Stimulated activated CD8-positive, alpha-beta memory T cell treated with anti-CD3 and anti-CD28 coated beads, Interleukin-4, amount 100 ng/mL, for 4 hours (primary cell): ENCODE measurements at places on chromosomes 3 and 15.

DNA sequence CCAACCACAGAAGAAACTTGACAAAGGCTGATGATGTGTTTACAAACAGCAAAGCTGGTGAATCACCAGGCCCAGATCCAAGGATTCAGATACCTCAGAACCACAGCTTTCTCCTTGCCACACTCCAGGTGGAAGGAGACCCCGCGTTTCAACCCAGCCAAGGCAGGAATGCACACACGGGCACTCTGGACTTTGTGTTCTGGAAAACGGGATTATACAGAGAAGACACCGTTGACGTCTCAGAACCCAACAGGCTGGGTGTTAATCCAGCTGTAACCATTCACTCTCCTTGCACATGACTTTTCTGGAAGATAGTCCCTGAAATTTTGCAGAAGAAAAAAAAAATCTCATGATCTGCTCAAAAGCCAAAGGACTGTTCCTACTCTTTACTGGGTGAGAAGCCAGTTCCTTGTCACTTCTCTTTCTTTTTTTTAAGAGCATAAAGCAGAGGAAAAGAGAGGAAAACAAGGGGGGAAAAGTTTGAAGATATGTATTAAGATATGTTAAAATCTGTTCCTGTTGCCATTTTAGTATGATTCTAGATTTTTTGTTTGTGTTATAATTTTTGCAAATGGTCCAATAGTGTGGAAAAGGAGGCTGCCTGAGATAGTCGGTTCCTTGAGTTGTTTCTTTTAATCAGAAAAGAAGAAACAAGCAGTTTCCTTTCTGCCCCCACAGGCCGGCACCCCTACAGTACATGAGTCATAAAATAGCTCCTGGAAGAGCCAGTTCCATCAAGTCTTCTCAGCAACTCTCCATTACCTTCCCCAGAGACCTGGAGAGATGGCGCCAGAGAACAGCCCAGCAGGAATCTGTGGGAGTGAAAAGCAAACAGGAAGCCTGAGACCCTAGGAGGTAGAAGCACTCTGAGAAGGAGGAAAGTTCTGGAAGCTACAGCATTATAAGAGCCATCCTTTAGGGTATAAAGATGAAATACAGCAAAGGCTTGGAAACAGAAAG is 73.1 kb downstream of the RORA start:
- DNase-seq: no peak

GRCh38 chr3:32606960-32607359 is 36.3 kb upstream of the DYNC1LI1 start:
- DNase-seq: no peak

DNA sequence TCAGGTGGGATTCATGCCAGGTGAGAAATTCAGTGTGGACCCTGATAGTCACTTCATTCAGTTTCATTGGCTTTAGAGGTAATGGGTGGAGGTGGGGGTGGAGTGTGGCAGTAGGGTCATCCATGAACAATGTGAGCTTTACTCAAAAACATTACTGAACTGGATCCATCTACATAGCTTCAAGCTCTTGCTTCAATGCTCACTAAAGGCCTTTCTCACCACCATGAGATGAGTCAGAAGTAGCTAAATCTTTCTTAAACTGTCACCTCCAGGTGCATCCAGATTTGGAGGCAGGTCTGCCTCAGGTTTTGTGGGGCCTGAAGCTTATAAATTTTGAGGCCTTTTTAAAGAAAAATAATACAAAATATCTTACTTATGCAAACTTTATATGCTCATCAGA is 363.6 kb downstream of the CHST2 start:
- no peak for DNase-seq

DNA sequence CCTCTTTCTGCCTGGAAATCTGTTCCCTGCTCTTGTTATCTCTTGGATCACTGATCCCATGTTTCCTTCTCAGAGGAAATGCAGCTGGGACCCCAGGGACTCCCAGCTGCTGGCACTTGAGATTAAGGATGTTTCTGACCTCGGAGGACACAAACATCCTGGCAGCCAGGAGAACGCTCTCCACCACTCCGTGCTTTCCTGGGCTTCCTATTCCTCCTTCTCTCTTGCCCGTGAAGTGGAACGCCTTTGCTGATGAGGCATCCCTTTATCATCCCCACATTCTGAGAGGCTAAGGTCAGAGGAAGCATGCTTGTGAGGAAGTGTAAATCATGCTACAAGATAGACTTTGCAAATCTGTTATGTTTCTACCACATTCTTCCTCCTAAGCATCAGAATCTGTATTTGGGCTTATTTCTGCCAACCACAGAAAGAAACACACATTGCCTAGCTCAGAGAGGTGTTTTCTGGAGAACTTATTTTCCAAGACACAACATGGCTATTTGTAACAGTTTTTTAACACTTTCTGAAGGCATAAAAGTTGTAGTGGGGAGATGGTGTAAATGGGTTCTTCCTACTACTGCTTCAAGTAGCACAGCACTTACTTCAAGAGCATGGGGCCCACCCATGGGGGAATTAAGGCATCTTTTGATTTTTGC is 25.6 kb upstream of the LDHAL6B start:
- DNase-seq: no peak

GRCh38 chr3:187971629-187972028 is 182.3 kb upstream of the LPP start:
- DNase-seq: no peak

DNA sequence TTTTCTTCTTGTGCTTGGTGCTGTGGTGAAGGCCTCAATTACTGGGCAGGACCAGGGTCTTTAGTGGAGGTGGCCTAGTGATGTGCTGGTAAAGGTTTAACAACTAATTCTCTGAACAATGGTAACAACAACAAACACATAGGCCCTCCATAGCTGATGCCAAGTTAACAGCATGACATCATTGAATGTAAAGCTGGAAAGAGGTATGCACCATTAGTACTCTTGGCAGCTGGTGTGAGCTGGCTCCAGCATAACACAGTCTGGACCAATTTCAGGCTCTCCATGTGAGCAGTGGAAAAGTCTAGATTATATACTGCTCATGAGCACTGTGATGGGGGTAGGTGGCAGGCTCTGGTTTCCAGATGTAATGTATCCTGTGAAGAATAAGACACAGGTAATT is 61.8 kb downstream of the SLC7A14 start:
- no peak for DNase-seq

DNA sequence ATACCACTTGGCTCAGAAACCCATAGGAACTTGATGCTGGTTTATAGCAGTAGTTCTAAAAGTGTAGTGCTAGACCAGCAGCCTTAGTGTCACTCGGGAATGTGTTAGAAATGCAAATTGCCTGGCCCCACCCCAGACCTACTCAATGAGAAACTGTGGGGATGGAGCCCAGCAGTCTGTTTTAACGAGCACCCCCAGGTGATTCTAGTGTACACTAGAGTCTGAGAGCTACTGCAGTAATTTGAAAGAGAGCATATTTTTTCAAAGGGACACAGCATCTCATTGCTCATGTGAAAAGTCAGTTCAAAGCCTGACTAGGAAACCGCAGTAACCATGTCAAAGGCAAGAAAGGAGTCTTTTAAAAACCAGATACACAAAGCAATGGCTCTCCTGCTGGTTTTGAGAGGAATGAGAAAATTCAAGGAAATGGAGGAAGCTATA is 313.4 kb downstream of the SQOR start:
- no peak for DNase-seq

- DNase-seq: no peak
Observed at GRCh38 chr3:152436707-152437590, 168.2 kb downstream of the MBNL1 start.

GRCh38 chr3:100963041-100963440 is 30.2 kb downstream of the ABI3BP start:
- DNase-seq: no peak

DNA sequence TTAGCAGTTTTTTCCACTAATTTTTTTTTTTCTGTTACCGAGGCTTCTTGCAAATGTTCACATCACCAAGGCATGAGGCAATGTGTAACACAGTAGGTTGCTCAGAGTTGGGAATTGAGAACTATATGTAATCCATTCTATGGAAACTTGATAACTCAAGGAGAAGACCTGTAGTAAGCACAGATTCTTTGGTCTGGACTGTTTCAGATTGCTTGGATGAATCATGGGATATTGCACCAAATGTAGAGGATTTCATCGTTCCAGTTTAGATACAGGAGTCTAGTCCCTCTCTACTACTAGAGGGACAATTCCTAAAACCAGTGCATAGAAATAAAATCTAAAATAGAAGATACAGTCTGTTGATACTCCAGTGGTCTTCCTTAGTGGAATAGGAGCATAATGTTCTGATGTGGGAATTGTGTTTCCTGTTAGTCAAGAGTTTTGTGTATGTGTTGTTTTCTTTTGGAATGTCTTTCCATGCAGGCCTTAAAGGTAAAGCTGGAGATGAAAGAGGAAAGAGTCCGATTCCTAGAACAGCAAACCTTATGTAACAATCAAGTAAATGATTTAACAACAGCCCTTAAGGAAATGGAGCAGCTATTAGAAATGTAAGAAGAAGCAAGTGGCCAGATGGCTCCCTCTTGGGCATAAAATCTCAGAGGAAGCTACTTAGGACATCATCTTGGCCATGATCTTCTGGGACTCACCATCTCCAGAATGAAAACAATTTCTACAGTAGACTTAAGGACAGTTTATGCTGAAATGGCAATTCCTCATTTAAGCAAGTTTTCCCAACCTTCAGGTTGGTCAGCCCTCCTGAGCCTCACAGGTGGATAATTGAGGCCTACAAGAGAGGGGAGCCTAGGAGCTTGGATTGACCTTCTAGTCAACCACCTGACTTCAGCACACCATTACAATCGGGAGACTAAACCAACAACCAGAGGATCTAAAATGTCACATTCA is 10.7 kb downstream of the KNSTRN start:
- no peak for DNase-seq
